ENCODE measurements at places on chromosomes 3 and 15.

GRCh38 chr15:98525661-98526001 is 122.7 kb upstream of the IGF1R start:
- no peak for DNase-seq

DNA sequence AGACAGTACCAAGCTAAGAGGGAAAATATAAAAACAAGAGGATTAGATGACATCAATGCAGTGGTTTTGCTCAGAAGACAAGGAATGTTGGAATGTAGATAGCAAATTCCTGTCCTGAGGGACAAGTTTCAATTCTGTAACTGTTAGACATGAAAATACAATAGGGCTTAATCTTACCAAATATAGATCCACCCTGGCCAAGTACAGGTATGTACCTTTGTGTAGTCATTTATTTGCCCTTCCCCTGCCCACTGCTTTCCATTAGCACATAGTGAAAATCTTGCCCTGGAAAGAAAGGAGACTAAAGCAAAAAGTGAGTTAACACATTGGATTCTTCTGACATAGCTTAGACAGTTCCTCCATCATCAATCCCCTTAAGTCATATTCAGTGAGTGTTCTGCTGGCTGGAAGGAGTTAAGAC is 389.0 kb upstream of the THBS1 start:
- DNase-seq, result no peak

GRCh38 chr3:115021061-115021460 is 126.0 kb downstream of the ZBTB20 start:
- DNase-seq, result no peak

GRCh38 chr3:54777141-54777540 is 150.7 kb downstream of the LRTM1 start:
- DNase-seq, result no peak

DNA sequence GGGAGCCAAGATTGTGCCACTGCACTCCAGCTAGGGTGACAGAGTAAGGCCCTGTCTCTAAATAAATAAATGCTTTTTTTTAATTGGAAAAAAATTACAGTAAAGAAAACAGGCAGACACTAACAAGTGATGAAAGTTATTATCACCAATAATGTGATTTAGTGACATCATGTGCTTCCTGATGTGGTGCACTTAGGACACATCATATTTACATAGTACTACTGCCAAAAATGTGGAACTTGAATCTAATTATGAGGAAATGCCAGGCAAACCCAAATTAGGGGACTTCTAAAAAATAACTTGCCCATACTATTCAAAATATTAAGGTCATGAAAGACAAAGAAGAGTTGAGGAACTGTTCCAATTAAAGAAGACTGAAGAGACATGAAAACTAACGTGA is 30.8 kb downstream of the MAP4 start:
- no peak for DNase-seq

DNA sequence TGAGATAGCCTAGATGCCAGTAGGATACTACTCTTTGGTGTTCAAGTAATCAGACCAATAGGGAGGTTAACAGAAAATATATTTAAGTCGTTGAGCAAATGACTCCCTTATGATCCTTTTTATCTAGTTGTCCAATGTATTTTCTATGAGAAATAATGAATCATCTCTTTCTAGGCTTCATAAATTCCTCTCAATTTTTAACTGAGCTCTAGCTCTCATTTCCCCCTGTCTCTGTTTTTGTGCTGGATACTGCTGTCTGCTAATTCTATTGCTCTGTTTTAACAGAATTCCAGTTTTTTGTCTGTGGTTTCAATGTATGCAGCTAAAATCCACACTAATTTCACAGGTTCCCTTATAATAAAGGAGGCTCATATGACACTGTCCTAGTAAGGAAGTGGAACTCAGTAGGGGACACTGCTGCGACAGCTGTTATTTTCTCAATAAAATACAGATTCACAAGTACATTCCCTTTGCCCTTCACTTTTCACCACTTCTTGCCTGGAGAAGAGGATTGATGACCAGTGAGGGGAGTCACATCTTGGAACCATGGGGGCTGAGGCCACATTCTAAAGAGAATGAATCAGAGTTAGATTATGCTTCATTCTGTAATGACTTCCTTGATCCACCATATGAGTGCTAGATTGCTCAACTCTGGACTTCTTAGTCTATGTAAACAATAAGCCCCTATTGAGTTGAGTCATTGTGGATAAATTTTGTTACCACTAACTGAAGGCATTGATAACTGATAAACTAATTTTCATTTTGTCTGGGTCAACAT is 558.7 kb upstream of the KCNMB2 start:
- no peak for DNase-seq

DNA sequence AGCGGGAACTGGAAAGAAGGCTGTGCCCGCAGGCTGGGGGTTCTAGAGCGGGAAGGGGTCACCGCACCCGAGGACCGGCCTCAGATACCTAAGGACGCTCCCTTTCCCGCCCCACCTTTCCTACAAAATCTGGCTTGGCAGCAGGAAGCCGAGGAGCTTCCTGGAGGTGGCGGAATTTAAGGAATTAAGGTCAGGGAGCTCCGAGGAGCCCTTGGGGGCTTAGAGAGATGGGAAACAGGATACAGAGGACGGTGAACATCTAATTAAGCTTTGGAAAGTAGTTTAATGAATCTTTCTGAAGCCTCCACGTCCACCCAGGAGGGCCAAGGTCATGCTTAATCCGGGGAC is 507 bp upstream of the AP3B2 start:
- no peak for DNase-seq

GRCh38 chr3:193346259-193346658 is 32.3 kb downstream of the ATP13A5 start:
- no peak for DNase-seq

GRCh38 chr15:94237903-94238302 is 6.5 kb downstream of the MCTP2 start:
- DNase-seq, result no peak

- DNase-seq, result no peak
Measured at GRCh38 chr15:80478075-80478474, 73.9 kb downstream of the ARNT2 start.

- no peak for DNase-seq
Measured at GRCh38 chr3:45923755-45924154, 19.5 kb upstream of the CXCR6 start.

- no peak for DNase-seq
Measured at GRCh38 chr3:169964176-169964575, 2.4 kb upstream of the SEC62 start.
